ENCODE measurements at places on chromosomes 5 and 9.

DNA sequence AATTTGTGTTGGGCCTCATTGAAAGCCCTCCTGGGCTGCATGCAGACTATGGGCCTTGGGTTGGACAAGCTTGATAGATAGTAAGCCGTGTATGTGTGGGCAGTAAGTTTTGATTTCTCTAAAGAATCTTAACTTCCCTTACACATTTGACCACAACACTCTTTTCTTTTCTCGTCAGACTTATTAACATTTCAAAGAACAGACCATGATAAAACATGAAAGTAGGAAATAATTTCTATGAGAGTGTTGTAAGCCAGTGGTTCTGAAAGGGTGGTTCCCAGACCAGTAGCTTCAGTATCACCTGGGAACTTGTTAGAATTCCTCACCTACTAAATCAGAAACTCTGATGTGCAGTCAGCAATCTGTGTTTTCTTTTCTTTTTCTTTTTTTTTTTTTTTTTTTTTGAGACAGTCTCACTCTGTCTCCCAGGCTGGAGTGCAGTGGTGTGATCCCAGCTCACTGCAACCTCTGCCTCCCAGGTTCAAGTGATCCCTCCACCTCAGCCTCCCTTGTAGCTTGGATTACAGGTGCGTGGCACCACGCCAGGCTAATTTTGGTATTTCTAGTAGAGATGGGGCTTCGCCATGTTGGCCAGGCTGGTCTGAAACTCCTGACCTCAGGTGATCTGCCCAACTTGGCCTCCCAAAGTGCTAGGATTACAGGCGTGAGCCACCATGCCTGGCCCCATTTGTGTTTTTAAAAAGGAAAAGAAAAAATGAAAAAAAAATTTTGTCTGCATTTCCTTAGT lies 20.0 kb upstream of the GCNT1 start:
- no peak for DNase-seq

DNA sequence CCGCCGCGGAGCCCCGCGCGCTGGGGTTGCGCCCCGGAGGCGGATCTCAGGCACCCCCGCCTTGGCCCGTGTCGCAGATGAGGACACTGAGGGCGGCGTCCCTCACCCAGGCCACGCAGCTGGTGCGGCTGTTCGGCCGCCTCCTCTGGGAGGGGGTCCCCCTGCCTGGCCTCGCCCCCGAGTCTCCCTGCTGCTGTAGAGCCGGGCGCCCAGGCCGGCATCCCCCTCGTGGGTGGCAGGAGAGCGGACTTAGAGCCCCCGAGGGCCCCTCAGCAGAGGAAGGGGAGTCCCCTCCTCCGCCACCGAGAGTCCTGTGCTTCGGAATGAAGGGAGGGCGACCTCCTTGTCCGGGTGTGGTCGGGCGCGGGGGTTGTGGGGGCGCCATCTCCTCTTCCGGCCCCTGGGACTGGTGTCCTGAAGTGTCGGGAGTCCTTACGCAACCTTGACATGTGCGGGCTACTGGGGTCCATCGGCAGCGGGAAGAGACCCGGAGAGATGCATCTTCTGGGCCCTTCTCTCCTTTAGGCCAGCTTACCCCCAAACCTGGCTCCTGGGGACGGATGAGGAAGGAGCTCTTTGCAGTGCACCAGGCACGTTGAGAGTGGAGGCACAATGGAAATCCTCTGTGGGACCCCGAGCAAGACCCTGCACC lies 11.7 kb upstream of the EXOSC2 start:
- no peak for DNase-seq

GRCh38 chr5:54669285-54669684 lies 151.7 kb downstream of the SNX18 start:
- peak; percentile 58 for DNase-seq

DNA sequence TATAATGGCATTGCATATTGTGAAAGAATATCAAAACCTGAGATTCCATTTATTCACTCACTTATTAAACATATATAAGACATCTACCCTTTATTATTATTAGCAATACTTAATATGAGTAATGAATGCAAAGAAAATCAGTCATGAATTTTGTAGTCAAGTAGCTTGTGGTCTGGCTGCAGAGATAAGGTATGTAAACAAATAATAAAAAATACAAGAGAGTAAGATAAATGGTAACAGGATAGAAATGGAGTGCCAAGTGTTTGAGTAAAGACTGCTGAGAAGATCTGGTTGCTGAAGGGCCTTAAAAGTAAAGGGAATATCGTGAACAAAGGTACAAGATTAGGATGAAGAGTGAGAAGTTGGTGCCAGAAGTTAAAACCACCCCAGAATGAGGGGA lies 18.4 kb downstream of the TRIM32 start:
- DNase-seq, result no peak

DNA sequence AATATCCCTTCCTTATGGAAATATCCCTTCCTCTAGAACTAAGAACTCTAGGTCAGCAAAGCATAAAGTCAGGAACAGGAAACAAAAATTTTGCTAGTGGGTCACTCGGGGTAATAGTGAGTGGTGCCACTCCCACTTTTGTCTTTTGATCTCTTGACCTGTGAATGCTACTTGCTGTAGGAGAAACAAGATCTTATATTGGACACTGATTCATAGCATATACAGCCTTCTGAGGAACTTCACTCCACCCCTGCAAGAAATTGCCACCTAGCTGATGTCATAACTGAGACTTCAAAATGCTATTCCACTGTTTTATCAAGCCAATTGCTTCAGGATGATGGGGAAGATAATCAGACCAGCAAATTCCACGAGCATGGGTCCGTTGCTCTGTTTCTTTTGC lies 53.3 kb upstream of the PRSS3 start:
- DNase-seq, result no peak

DNA sequence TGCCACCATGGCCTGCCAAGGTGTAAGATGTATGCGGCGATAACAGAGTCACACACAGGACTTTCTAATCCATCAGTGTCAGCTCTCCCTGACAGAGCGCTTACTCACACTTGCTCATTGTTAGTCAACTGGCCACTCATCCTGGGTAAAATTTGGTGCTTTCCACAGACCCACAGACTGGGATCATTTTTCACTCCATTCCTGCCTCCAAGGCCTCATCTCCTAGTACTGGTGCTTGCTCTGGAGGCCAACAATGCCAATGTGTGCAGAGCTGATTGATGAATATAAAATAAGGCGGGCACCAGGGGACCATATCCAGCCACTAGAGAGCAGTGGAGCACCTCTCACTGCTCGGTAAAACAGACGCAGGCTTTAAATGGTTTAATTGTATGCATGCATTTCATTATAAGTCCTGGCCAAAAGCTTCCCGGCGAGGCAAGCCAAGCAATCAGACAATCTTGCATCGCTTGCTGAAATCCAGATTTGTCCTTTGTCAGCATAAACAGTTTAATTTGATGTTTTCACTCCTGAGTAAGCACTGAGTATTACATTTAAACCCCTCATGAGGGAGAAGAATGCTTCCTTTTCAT lies 22.3 kb downstream of the PSMB7 start:
- peak; percentile 92 for DNase-seq

DNA sequence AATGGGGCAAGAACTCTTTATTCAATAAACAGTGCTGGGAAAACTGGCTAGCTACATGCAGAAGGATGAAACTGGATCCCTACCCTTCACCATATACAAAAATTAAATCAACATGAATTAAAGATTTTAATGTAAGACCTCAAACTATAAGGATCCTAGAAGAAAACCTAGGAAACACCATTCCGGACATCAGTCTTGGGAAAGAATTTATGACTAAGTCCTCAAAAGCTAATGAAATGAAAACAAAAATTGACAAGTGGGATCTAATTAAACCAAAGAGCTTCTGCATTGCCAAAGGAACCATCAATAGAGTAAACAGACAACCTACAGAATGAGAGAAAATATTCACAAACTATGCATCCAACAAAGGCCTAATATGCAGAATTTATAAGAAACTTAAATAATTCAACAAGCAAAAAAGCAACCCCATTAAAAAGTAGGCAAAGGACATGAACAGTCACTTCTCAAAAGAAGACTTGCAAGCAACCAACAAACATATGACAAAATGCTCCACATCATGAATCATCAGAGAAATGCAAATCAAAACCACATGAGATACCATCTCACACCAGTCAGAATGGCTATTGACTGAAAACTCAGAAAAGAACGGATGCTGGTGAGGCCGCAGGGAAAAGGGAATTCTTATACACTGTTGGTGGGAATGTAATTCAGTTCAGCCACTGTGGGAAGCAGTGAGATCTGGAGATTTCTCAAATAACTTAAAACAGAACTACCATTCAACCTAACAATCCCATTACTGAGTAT lies 104.3 kb upstream of the MAP3K1 start:
- DNase-seq, result peak; percentile 98

DNA sequence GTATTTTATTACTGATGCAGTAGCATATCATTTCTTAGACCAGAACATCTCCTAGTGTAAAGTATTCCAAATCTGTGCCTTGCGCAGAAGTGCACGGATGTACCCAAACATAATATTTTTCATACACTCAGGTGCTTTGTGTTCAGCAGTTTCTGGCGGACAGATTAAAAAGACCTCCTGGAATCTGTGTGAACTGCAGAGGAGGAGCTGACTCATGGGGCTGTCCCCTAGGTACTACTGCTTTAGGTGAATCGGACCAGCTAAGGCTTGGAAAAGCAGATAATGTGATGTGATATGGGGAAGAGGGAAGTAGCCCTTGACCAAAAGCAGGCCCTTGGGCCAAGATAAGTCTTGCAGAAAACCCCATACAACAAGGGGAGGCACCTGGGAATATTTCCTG lies 310.1 kb downstream of the PLK2 start:
- no peak for DNase-seq

- DNase-seq, result no peak
Observed at GRCh38 chr5:14257995-14258403, 114.9 kb downstream of the TRIO start.

GRCh38 chr9:16255217-16255616 lies 615.3 kb downstream of the BNC2 start:
- DNase-seq, result no peak

- no peak for DNase-seq
Observed at GRCh38 chr5:111225926-111226325, 1.7 kb downstream of the CAMK4 start.

- peak; percentile 32 for DNase-seq
Observed at GRCh38 chr5:158814521-158814920, 285.2 kb downstream of the EBF1 start.

DNA sequence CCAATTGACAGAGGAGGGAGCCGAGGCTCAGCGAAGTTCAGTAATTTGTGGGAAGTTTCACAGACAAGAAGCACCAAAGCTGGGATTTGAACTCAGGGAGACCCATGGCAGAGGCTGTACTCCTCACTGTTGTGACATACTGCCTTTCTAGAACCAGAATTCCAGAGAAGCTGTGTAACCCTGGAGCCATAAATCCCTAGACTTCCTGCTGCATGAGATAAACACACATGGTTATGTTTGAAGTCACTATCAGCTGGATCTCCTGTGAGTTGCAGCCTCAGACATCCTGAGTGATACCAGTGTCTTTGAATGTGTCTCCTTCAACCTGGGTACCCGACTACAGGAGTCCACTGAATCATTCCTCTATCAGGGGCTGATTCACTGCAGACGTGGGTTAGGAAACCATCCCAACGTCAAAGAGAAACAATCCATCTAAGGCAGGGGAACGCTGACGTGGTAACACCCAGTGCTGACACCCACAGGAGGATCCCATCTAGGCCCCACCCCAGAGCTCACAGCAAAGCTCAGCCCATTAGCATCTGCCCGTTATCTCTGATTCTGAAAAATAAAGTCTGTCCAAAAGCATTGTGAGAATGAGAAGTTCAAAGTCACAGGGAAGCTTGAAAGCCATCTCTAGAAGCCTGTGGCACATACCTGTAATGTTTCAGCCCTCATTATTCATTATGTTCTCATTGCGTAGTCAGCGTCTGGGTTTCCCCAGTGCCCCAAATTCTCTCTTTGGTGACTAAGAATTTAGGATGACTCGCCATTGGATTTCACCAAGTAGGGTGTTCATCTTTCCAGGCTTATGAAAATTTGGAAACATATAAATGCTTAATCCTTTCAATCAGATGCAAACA lies 36.3 kb upstream of the BASP1 start:
- peak; percentile 98 for DNase-seq

DNA sequence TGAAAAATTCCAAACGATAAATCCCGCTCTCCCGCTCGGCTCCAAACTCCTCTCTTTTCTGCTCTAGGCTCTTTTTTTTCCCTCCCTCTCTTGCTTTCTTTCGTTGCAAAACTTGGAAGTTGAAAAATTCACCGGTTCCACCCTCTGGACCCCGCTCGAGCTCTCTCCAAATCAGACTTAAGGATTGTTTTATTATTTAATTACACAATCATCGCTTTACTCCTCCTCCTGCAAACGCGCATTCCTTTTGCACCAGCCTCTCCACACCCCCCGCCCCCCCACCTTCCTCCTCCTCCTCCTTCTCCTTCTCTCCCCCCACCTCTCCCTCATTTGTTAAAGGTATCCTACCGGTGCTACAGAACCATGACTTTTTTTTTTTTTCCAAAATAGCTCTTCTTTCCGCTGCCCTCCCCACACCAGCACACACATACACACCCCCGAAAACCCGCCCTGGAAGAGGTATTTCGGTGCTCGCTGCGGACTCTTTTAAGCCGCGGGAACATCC lies 535 bp upstream of the NFIB start:
- DNase-seq, result peak; percentile 20

- DNase-seq, result no peak
Observed at GRCh38 chr9:125965477-125965876, 218.3 kb downstream of the PBX3 start.

DNA sequence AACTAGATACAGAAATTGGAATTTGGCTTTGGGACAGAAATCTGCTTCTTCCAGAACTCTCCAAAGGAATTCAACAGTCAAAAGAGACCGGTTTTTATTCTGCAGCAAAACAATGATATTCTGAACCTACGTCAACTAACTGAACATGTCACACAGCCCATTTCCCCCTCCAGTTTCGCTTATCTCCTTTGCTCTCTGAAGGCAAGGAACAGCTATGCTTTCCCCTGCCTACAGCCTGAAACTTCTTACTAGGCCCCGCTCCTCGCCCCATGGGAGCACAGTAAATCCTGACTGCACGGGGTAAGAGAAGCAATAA lies 488 bp downstream of the SKIC3 start:
- DNase-seq, result no peak

- DNase-seq, result no peak
Observed at GRCh38 chr9:124415852-124416484, 726 bp upstream of the PSMB7 start.

- peak; percentile 64 for DNase-seq
Observed at GRCh38 chr5:8456846-8457186, 587.9 kb downstream of the MTRR start.

DNA sequence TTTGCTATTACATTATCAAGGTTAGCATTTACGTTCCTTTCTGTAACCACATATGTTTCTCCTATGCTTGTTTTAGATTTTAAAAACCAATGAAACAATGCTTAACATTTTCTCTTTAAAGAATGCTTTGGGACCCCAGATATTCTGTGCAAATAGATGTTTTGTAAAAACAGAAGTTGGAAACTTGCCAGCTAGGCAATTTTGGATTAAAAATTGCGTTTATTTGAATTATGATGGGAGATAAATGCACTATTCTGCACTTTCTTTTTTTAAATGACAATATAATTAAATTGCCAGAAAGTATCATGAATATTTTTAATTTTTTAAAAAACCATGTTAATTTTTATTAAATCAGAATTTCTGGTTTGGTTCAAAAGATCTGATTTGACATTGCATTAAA lies 81.6 kb downstream of the MACIR start:
- DNase-seq, result no peak

GRCh38 chr9:15420796-15421195 lies 1.9 kb upstream of the SNAPC3 start:
- no peak for DNase-seq
